ENCODE measurements at places on chromosomes 1 and 21. TPM values are rescaled to one million over a fixed set of nuclear protein-coding genes. Genes with fewer than 3 reads are reported as not detected.

HTR1D gene
- total RNA-seq, result not detected

CYP4X1 gene
- total RNA-seq, result not detected

UQCRHL gene
- total RNA-seq, result 15.3 TPM

MATN1 gene
- not detected for total RNA-seq

FAF1 gene
- total RNA-seq, result 35.0 TPM
